CD4-positive, alpha-beta T cell treated with Interleukin-15 for 4 hours (primary cell): ENCODE measurements at places on chromosomes 5 and 9.
A peak's percentile ranks its signal among the peaks of the same experiment; 100 is the strongest.

DNA sequence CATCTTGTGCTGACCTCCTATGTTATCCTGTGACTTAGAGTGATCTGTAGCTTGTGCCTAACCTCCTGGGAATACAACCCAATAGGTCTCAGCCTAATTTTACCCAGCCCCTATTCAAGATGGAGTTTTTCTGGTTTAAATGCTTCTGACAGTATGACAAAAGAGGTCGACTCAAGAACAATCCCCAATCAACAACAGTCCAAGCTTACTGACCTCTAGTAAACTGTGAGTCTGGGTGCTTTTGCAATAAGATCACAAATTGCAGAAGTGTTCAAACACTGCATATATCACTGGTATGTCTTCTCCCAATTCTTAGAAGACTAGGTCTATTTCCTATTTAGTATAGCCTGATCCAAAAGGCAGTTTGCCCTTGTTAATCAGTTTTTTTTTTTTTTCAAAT is 323.5 kb upstream of the PTGER4 start:
- no peak for DNase-seq

DNA sequence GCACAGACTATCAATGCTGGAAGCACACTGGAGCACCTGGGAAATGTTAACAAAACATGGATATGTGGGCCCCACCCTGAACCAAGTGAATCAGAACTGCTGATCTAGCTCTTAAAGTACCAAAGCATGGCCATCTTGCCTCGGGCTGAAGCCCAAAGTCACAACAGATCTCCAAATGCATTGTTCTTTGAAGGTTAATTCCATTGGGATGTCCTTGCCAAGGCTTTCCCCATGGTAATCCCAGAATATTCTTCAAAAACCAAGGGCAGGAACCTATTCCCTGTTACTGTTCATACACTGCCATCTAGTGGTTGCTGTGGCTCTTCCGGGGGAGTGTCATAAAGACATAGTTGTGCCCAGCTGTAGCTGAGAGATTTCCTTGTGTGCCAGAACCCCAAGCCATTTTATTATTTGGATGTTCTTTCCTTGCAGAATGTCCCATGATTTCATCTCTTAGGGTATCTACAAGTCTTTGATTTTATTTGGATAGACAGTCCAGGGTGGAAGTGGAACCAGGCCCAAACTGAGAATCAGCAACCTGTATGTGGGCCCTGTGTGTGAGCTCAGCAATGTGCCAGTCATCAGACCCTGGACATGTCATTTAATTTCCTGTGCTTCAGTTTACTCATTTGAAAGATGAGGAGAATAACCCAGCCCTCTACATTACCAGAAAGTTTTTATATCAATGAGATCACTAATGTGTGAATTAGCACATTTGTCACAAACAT is 290.0 kb downstream of the ACTL7B start:
- no peak for DNase-seq

- DNase-seq = no peak
Observed at GRCh38 chr5:158456756-158457155, 597.8 kb upstream of the CLINT1 start.

DNA sequence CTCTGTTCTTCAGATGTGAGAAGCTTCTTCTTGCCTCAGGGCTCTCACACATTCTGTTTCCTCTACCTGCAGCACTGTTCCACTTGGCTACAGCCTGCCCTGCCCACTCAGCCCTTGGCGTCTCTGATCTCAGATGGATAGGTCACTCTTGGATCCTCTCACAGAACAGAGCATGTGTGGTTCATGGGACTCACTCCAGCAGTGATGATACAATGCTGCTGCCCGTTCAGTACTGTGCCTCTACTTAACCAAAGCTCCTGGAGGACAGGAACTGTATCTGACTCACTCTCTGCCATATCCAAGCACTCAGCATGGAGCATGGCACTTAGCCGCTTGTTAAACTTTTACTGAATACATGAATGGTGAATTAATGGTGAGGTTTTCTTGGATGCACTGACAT is 3.4 kb upstream of the SPINK4 start:
- no peak for DNase-seq

GRCh38 chr5:62296998-62297397 is 9.0 kb upstream of the KIF2A start:
- no peak for DNase-seq

DNA sequence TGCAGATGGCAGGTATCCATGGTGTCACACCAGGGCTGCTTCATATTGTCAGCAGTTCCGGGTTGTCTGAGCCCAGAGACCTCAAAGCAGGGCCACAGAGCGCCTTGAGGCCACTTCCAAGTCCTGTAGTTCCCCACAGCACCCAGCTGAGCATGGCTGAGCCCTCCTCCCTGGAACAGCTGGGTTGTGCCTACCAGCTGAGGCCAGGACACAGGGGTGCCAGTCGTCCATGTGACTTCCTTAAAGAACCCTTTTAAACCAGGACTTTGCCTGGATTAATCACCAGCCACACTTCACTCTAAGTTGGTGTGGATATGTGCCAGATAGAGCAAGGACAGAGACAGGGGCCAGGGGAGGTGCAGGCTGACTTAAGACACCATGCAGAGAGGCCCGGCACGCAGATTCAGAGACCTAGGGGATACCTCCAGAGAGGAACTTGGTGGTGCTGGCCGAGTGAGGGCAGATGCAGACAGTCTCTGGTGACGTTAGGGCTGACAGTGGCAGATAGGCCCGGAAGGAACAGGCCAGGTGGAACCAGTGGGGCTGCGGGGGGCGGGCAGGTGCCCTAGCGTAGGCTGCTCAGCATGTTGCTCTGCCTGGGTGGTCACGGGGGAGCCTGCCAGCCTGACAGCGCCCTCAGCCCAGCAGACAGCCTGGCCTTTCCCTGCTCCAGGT is 142.7 kb downstream of the CACNA1B start:
- no peak for DNase-seq

DNA sequence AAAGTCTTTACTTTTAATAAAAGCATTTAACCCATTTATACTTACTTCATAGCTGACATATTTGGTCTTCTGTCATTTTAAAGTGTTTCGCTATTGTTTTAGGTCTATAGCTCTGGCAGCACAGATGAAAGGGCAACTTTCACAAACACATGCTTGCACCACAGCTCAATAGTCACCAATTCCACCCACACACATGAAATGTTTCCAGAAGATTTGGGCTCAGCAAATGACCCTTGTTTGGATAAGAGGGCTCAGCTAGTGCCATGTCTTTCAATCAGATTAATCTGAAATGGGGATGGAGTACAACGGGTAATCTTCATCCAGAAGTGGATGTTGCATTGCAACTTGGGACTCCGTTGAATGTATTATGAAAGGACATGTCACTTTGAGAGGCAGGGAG is 176.0 kb downstream of the FGF18 start:
- DNase-seq = no peak

DNA sequence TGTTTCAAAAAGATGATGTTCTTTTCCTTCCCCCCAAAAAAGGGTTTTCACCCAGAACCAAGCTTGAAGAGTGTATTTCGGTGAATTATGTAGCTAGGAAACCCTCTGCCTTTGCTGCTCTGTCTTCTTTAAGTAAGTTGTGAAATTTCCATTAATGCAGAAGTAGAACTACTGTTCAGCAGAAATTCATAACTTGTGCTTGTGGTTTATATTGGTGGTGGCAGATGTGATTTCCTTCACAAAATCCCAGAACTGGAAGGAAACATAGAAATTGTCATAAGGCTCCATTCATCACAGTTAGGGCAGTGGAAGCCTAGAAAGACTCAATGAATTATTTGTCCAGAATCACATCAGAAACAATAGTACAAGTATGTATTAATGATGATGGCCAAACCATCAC is 42.1 kb upstream of the DAB2 start:
- no peak for DNase-seq

DNA sequence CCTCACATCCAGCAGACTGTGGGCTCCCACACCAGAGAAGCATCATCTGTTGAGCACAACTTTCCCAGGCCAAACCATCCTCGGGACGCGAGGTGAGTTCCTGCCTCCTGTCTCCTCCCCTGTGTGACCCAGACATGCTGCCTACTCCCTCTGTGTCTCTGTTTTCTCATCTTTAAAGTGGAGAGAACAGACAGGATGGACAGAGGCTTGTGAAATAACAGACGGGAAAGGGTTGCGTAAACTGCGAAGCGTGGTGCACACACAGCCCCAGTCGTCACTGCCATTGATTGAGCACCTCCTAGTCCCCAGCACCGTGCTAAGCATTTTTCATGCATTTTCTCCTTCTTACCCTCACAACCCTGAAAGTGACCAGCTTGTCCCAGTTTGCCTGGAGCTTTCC is 52.1 kb upstream of the LMX1B start:
- no peak for DNase-seq

GRCh38 chr9:8725635-8726034 is 926.1 kb upstream of the DMAC1 start:
- no peak for DNase-seq

DNA sequence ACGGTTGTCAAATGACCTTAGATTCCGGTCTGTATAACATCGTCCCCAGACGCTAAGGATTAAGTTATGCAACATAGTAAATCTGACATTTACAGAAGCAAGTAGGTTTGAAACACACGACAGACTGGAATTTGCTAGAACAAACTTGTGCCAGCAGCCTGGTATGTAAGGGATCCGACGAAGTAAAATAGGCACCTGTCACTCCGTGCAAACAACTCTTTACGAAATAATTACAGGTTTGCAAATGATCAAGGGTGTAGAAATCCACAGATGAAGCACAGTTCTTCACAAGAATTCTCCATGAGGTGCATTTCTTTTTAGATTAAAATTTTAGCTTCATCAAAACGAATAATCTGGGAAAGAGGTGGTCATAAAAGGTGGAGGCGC is 508 bp downstream of the MOCS2 start:
- no peak for DNase-seq

GRCh38 chr5:1877103-1878049 is 5.3 kb downstream of the IRX4 start:
- no peak for DNase-seq

GRCh38 chr9:128824911-128825310 is 4.7 kb downstream of the SPOUT1 start:
- no peak for DNase-seq

- DNase-seq = no peak
Observed at GRCh38 chr5:178419196-178419595, 171.0 kb downstream of the COL23A1 start.

DNA sequence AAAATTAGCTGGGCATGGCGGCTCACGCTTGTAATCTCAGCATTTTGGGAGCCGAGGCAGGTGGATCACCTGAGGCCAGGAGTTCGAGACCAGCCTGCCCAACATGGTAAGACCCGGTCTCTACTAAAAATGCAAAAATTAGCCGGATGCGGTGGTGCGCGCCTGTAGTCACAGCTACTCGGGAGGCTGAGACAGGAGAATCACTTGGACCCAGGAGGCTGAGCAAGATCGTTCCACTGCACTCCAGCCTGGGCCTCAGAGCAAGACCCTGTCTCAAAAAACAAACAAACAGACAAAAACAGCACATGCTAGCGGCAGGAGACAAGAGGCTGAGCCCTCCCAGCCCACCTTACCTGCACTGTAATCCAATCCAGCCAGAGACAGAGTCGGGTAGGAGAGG is 1.1 kb upstream of the DOLPP1 start:
- no peak for DNase-seq

DNA sequence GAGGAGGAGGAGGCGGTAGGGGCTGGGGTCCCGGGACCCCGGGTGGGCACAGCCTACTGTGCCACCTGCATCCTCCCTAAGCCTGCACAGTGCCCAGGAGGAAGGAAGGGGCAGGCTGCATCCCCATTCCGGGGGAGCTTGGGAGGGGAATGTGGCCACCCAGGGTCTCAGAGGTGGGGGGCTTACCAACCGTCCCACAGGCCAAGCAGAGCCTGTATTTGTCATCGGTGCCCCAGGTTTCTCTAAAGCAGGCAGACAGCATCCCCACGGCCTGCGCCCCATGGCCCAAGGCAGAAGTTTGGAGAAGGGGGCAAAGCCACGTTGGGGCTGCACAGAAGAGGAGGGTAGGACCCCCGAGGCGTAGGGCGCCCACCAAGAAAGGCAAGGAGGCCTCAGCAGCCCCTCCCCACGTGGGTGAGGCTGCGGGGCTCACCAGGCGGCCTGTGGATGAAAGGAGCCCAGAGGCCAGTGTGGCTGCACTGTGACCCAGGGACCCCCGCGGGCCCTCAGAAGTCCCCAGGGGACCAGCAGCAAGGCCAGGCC is 507 bp upstream of the GPSM1 start:
- no peak for DNase-seq

GRCh38 chr5:176869501-176870109 is 29.5 kb downstream of the HK3 start:
- DNase-seq = no peak

GRCh38 chr5:78235289-78235688 is 59.2 kb downstream of the AP3B1 start:
- no peak for DNase-seq

- DNase-seq = no peak
Observed at GRCh38 chr5:38613490-38613889, 57.0 kb upstream of the LIFR start.

DNA sequence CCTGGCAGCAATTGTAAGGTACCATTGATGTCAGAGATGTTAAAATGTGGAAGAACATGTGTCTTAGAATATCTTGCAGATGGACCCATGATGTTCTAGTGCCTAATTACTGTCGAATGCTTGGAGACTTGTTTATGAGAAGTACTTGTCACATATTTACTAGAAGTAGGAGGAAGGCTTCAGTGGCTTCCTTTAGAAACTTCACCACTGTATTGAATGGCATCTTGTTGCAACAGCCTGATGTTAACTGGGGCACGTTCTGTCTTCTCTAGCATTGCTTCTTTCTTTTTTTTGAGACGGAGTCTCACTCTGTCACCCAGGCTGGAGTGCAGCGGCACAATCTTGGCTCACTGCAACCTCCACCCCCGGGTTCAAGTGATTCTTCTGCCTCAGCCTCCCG is 16.5 kb downstream of the UGCG start:
- DNase-seq = no peak

- peak; percentile 6 for DNase-seq
Observed at GRCh38 chr9:115593587-115594091, 475.7 kb upstream of the TNC start.

GRCh38 chr9:127027694-127028093 is 94.7 kb downstream of the ANGPTL2 start:
- no peak for DNase-seq

GRCh38 chr9:31608416-31608815 is 776.0 kb upstream of the ACO1 start:
- DNase-seq = no peak

DNA sequence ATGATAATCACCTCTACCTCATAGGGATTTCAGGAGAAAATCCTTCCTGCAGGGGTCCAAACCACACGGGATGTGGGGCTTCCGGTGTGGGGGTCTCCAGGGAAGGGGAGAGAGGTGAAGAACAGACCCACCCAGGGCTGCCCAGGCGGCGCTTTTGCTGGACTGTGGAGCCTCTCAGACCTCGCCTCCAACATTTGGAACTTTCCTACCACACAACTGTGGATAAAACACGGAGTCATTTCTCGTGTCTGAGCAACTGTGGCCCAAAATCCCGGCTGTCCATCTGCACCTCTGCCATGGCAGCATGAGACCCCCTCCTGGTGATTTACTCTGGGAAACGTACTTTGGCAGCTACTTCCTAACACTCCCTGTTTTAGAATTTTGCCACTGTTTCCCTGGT is 307.8 kb upstream of the IRX4 start:
- DNase-seq = no peak
